ENCODE measurements at places on chromosomes 2 and 18.

DNA sequence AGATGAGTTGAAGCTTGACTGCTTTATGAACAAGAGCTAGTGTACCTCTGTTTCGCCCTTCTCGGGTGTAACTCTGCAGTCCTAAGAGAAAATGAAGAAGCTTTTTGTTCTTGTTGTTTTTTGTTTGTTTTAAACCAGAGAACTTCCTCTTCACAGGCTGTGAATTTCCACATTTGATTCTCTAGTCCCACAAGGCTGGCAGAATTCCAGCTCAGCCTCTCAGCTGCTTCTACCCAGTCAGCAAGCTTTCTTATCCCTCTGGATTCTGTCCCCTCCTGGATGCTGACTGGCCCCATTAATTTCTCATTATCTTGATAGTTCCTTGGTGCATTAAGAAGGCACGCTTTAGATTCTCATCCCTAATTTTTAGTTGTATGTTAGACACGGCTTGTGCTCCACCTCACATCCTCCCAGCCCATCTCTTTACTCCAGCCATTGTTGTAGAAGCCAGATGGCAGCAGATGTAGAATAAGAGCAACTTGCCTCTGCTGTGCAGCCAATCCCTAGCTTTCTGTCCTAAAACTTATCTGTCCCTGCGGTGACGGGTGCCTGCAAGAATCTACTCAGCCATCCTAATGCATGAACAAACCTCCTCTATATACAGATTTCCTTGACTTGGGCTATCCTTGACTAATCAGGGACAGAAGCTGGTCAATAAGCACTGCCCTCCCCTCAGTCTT, 12.3 kb upstream of the RESP18 start:
- no peak for DNase-seq

DNA sequence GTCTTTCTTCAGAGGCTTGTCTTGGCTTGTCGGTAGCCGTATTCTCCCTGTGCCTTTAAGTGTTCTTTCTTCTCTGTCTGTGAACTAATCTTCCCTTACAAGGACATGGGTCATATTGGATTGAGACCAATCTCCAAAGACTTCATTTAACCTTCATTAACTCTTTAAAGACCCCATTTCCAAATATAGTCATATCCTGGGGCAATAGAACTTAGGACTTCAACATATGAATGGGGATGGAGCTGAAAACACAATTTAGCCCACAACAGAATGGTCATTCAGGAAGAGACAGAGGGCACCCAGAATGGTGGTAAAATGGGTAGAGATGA, 82.1 kb upstream of the TANK start:
- DNase-seq: no peak

DNA sequence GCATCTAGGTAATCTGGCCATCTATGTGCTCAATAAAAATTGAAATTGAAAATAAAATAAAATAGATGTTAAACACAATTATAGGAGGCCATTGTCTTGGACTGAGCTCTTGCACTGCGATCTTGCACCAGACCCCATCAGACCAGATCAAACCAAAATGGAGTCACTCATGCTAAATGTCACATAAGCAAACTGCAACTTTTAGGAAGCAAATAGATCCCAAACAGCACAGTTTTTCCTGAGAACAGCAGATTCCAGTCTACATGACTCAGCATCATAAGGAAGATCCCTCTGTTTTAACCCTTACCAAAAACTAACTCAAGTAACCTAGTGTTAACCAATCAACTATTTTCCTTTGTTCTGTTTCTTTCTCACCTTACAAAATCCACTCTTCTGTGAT, 57.7 kb upstream of the LRP1B start:
- no peak for DNase-seq

- DNase-seq: no peak
Observed at GRCh38 chr18:67134911-67135310, 381.6 kb downstream of the DSEL start.

- DNase-seq: no peak
Observed at GRCh38 chr2:240297256-240298116, 138.0 kb upstream of the GPC1 start.

DNA sequence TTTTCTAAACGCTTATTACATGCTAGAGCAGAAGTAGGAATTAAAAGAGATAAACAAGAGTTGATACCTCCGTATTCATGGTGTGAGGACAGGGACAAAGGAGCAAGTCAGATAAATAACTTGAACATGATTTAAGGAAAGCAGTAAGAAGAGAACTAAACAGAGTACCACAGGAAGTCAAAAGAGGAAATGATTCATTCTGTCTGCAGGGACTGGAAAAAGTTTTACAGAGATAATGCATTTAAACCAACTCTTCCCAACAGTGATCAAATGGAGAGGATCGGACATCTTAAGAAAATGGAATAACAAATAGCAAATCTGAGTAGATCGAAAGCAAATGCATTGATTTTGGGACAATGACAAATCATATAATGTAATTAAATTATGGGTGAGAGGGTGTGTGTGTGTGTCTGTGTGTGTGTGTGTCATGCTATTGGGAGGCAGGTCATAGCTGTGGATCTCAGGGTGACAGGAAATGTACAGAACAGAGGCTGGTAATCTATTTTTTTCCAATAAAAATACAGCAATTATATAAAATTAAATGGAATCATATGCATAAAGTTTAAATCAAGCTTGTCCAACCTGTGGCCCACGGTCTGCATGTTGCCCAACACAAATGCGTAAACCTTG, 113.4 kb downstream of the MC4R start:
- DNase-seq: no peak

DNA sequence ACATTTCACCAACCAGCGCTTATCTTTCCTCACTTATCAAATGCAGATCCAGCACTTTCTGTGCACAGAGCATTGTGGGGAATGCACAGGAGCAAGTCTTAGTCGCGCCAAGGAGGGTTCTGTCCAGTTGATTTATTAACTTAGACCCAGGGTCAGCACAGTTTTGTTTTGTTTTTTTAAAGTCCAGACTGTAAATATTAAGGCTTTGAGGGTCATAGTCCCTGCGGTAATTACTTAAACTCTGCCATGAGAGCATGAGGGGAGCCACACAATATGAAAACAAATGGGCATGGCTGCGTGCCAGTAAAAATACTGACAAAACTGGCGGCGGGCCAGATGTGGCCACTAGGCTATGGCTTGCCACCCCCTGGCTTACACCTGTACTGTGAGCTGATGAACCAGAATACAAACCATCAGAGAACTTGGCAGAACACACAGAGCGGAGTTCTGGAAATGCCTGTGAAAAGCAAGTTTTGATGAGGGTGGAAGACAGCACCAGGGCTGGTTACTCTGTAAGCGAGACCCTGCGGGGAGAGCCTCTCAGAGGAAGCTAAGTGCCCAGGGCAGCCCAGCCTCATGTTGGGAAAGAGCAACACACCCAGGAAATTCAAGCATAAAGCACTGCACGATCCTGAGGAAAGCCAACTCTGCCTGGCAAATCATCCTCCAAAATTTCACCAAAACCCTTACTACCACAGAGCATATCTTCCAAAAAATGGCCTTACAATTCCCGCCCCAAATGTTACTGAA, 43.6 kb downstream of the L3MBTL4 start:
- DNase-seq: no peak

DNA sequence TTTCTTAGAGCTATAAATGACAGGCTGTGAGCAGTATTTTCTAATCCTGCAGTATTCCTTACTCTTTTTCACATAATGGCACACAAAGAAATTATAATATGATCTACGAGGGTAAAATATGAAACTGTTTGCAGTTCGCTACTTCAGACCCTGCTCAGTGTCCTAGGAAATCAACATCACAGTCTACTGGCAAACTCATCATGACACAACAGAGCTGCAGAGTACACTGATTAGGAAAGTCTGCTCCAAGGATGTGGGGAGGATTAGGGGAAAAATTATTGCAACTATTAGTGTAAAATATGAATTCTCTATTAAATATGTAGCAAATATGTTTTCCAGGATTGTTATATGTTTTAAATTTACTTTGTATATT, 149.2 kb upstream of the REG3G start:
- no peak for DNase-seq

- DNase-seq: no peak
Observed at GRCh38 chr18:49521216-49521835, 34.3 kb upstream of the C18orf32 start.

DNA sequence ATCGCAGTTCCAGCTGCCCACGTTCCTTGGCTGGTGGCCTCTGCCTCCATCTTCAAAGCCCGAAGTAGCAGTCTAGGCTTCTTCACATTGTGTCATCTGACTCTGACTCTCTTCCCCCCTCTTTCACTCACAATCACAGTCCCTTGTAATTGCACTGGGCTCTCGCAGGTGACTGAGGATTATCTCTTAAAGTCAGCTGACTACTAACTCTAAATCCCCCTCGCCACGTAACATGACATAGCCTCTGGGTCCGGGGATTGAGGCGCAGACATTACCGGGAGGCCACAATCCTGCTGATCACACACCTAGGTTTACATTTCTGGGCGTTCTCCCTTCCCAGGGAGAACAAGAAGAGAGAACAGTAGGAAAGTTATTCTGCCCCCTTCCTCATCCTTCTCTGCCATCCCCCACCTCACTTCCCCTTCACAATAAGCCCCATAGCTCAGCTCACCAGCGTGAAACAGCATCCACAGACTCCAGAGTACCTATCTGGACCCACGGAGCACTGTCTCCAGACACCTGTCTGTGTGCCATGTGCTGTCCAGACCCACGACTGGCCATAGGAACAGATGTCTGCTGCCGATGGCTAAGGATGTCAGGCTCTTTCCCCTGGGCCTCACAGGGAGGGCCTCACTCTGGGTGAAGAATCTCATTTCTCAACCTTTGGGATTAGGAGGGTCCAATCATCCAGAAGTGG, 64.3 kb upstream of the FZD7 start:
- DNase-seq: no peak

DNA sequence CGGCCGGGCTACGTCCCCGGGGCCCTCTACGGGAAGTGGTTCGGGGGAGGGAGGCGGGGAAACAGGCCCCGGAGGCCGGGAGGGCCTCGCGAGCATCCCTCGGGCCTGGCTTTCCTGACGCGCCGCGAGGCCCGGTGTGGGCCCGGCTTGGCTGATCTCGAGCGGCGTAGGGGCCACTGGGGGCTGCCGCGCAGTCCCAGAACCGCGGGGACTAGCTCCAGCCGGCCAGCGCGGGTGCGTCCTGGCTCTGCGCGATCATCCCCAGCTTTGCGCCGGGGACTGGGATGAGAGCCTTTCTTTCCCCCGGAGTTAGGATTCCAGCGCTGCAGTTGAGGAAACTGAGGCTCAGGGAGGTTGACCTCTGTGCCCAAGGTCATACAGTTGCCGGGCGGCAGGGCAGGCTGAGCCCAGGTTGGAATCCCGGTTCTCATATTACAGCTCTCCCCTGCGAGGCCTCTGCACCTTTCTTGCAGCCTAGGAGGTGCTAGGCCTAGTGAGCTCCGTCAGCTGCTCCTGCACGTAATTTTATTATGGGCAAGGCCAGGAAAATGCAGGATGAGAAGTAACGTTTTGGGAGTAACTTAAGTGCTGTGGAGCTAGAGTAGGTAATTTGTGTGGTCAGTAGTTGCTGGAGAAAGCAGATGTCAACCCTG, 501 bp downstream of the LPIN1 start:
- no peak for DNase-seq

DNA sequence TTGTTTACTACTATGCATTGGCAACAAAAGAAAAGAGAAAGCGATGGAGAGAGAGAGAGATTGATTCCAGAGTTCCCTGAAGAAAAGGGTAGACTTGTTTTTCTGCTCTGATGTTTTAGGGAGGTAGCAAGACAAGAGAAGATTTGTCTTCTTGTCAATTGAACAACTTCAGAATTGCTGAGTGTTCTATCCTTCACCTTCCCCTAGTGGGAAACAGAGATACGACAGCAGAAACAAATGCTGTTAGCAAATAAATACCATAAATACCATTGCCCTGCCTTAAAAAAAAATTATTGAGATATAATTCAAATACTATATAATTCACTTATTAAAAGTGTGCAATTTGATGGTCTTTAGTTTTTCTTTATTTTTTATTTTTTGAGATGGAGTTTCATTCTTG, 26.2 kb upstream of the CCDC150 start:
- no peak for DNase-seq

DNA sequence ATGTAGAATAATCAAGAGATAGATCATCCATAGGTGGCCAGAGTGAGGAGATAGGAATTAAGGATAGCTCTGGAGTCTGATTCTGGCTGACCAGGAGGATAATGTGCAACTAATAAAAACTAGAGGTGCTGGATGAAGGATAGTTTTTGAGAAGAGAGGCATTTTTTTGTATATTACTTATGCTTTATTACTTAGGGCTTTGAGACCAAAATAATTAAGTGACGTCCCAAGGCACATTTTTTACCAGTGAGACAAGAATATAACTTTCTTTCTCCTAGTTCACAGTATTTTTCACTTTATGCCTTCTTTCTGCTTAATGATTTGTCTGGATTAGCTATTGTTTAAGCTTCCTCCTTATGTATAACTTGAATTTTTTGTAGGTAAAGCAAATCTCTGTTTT, 756.6 kb downstream of the TSN start:
- DNase-seq: no peak

DNA sequence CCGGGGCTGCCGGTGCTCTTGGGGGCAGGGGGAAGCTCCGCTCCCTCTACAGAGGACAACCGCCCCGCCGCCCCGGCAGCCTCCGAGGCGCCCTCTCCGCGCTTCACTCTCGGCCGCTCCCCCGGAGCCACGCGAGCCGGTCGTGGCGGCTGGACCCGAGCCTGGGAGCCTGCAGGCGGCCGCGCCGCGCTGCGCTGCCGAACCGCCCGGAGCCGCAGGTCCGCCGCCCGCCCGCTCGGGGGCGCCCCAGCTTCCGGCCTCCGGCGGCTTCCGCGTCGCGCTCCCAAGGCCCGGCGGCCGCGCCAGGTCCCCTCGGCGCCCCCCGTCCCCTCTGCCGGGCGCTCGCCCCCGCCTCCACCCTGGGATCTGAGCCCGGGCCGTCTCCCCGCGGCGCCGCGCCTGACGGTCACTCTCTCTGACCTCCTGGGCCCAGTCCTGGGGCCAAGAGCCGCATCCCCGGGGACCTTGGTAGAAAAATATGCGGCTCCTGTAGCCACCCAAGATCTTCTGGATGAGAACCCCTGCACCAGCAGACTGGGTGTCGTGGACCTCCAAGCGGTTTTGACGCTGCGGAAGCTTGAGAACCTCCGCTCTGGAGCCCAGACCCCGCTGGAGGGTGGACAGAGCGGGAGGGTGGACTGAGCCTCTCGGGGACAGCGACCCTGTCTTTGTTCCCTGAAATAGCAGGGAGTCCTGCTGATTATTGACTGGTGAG, 44.3 kb downstream of the SERTAD2 start:
- no peak for DNase-seq

DNA sequence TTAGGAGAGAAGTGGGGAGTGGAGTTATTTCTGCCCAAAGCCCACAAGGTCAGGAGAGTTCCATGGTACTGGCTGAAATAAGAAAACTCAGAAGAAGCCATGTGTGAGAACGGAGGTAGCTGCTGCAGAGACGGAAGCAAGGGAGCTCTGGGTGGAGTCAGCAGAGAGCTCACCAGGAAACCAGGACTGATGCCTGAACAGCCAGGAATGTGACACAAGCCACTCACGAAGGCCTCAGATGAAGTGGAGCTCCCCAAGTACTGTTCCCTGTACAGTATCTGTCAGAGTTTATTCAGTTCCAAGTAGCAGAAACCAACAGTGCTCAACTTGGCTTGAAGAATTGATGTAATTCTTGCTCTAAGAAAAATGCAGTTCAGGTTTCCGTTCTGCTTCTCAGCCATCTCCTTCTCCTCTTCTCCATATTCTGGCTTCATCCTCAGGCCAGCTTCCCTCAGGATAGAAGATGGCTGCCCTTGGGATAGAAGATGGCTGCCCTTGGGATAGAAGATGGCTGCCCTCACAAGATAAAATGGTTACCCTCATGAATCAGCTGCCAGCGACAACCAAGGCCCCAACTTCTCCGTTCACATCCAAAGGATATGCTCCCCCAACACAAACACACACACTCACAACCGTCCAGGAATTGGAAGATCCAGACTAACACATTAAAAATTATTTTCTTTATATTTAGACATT, 117.4 kb upstream of the SH3BP4 start:
- no peak for DNase-seq

- no peak for DNase-seq
Observed at GRCh38 chr2:157477919-157478318, 34.0 kb upstream of the CYTIP start.
